ENCODE measurements at places on chromosomes 12 and 14. TPM values are rescaled to one million over a fixed set of nuclear protein-coding genes. Genes with fewer than 3 reads are reported as not detected.

The LYZ gene
- total RNA-seq: 16.9 TPM

The BBOF1 gene
- 0.91 TPM for total RNA-seq

The FOXG1 gene
- total RNA-seq: not detected

The TXNDC16 gene
- total RNA-seq: 6.6 TPM

The PGF gene
- total RNA-seq: 8.9 TPM

The NEDD8 gene
- total RNA-seq: 210 TPM

The ASIC1 gene
- 17.8 TPM for total RNA-seq

The TUNAR gene
- not detected for total RNA-seq

The BRI3BP gene
- 19.6 TPM for total RNA-seq

The MYH6 gene
- not detected for total RNA-seq

The PSME2 gene
- total RNA-seq: 142 TPM

DNA sequence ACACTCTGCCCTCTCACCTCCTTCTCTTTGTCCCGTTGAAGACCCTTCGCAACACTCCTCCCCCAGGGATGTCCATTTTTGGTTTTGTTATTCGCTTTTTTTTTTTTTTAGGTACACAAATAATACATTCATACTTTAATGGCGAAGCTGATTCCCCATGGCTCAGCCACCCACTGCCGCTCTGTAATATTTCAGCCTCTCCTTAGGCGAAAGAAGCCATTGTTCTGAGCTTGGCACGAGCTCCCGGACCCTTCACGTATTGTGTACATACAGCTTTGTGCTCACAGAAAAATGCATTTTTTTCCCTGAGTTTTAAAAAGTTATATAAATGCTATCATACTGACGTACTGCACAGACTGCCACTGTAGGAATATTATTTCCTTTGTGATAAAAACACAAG is 115.0 kb downstream of the TMEM132C start:
- H3K4me3 ChIP-seq: no peak overlapping the region
- H3K36me3 ChIP-seq: no peaks in the 10 kb centered on the region
- H3K27ac ChIP-seq: no peak overlapping the region
- no peaks in the 10 kb centered on the region for H3K27me3 ChIP-seq
- no peak for DNase-seq
- no peaks in the 10 kb centered on the region for H3K4me1 ChIP-seq

DNA sequence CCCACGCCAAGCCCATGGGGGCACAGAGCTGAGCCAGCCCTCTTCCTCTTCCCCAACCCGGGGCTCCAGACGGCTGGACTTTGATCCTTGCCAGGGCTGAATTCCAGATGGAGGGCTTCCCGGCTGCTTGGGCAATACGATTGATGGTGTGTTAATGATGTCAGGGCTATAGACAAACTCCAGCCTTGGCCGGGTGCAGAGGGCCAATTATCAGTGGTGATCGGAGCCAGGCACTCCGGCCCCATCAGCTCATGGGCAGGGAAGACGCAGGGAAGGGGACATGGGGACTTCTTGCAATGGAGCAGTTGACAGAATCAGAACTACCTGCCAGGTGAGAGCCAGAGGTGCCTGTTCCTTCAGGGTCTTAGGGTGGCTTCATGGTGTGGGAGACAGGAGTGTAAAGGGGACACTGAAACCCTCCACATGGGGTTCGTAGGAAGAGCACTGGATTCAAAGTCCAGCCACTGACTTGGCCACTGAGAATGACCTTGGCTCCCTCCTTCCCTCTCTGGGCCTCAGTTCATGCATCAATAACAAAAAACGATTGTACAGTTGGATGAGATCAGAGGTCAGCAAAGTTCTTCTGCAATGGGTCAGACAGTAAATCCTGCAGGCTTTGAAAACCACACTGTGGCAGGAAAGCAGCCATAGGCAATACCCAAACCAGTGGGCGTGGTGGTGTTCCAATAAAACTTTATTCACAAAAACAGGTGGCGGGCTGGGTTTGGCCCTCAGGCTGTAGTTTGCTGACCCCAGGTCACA is 333.7 kb downstream of the MED13L start:
- no peak overlapping the region for H3K27ac ChIP-seq
- H3K27me3 ChIP-seq: no peaks in the 10 kb centered on the region
- no peak overlapping the region for H3K4me3 ChIP-seq
- DNase-seq: no peak
- H3K4me1 ChIP-seq: no peaks in the 10 kb centered on the region

- H3K4me3 ChIP-seq: no peak overlapping the region
- no peaks in the 10 kb centered on the region for H3K4me1 ChIP-seq
- H3K27me3 ChIP-seq: no peaks in the 10 kb centered on the region
- no peaks in the 10 kb centered on the region for H3K36me3 ChIP-seq
- DNase-seq: no peak
Measured at GRCh38 chr14:66445936-66446335, 40.2 kb upstream of the CCDC196 start.

- no peak overlapping the region for H3K27ac ChIP-seq
- no peaks in the 10 kb centered on the region for H3K27me3 ChIP-seq
- no peak for DNase-seq
Measured at GRCh38 chr14:72565149-72565559, 328.7 kb downstream of the DPF3 start.

- no peak overlapping the region for H3K27ac ChIP-seq
- no peaks in the 10 kb centered on the region for H3K4me1 ChIP-seq
- no peaks in the 10 kb centered on the region for H3K36me3 ChIP-seq
- no peak for DNase-seq
Measured at GRCh38 chr14:99531251-99532096, 50.3 kb downstream of the CCNK start.

GRCh38 chr14:89095036-89095435 is 270.6 kb downstream of the TTC8 start:
- H3K27me3 ChIP-seq: no peaks in the 10 kb centered on the region
- H3K27ac ChIP-seq: no peak overlapping the region
- H3K4me1 ChIP-seq: no peaks in the 10 kb centered on the region
- no peaks in the 10 kb centered on the region for H3K36me3 ChIP-seq
- no peak for DNase-seq

DNA sequence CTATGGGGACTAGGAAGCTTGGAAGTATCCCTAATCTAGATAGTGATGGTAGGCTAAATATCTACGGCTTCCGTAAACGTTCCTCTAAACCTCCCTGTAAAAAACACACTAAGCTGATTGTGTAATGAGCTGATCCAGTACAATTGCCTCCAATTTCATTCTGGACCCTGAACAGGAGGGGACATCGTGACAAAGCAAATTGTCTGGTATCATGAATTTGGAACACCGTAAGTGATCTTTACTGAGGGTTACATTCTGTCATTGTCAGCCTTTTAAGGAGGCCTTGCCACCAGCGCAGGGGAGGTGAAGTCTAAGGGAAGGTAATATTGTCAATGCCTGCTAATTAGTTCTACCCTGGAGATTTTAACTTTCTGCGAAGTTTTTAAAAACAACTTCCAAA is 487 bp upstream of the MGST1 start:
- H3K27ac ChIP-seq: peak overlapping the region; percentile 98
- H3K4me1 ChIP-seq: peaks cover 29% of the 10 kb centered on the region
- no peaks in the 10 kb centered on the region for H3K36me3 ChIP-seq
- H3K4me3 ChIP-seq: peak overlapping the region; percentile 60
- peak; percentile 9 for DNase-seq

GRCh38 chr14:92316937-92317336 is 6.0 kb upstream of the SLC24A4 start:
- H3K4me3 ChIP-seq: no peak overlapping the region
- no peaks in the 10 kb centered on the region for H3K27me3 ChIP-seq
- peak; percentile 3 for DNase-seq
- no peak overlapping the region for H3K27ac ChIP-seq
- H3K36me3 ChIP-seq: no peaks in the 10 kb centered on the region

DNA sequence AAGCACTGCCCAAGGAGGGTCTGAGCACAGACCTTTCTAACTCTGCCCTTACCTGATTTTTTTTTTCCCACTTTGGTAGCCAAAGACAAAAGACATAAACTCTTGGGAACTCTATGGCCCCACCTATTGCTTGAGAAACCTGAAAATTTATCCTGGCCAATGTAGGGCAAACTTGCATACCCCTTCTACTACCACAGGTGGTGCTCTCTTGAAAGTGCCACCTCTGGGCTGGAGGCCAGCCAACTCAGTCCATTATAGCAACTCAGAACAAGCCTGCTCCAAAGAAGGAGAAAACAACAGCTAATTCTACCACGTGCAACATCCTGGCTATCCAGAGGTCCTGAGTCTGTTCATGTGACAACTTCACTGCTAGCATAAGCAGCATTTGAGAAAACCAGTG is 55.7 kb upstream of the ABCD2 start:
- no peak for DNase-seq
- H3K4me1 ChIP-seq: no peaks in the 10 kb centered on the region
- H3K27ac ChIP-seq: no peak overlapping the region
- H3K27me3 ChIP-seq: no peaks in the 10 kb centered on the region
- H3K4me3 ChIP-seq: no peak overlapping the region

DNA sequence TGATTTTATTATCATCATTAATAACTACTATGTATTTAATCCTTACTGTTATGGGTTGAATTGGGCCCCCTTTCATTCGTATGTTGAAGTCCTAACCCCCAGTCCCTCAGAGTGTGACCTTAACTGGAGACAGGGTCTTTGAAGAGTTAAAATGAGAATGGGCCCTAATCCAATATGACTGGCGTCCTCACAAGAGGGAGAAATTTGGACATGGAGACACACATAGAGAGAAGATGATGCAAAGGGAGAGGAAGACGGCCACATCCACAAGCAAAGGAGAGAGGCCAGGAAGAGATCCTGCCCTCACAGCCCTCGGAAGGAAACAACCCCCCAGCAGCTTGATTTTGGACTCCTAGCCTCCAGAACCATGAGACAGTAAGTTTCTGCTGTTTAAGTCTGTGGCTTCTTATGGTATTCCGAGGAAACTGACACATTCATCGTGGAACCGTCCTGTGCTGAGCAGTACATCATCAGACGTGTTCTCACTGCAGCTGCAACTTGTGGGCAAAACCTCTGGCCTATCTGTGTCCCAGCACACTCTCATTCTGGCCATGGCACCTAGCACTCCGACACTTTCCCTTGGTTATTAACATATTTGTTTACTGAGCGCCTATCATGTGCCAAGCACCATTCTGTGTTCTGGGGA is 127.6 kb downstream of the SLC38A6 start:
- no peak for DNase-seq
- H3K36me3 ChIP-seq: no peaks in the 10 kb centered on the region
- no peak overlapping the region for H3K4me3 ChIP-seq
- peaks cover 7% of the 10 kb centered on the region for H3K4me1 ChIP-seq

- no peaks in the 10 kb centered on the region for H3K4me1 ChIP-seq
- no peak overlapping the region for H3K27ac ChIP-seq
- H3K4me3 ChIP-seq: no peak overlapping the region
- H3K36me3 ChIP-seq: no peaks in the 10 kb centered on the region
Measured at GRCh38 chr14:44341116-44341515, 166.0 kb downstream of the FSCB start.

DNA sequence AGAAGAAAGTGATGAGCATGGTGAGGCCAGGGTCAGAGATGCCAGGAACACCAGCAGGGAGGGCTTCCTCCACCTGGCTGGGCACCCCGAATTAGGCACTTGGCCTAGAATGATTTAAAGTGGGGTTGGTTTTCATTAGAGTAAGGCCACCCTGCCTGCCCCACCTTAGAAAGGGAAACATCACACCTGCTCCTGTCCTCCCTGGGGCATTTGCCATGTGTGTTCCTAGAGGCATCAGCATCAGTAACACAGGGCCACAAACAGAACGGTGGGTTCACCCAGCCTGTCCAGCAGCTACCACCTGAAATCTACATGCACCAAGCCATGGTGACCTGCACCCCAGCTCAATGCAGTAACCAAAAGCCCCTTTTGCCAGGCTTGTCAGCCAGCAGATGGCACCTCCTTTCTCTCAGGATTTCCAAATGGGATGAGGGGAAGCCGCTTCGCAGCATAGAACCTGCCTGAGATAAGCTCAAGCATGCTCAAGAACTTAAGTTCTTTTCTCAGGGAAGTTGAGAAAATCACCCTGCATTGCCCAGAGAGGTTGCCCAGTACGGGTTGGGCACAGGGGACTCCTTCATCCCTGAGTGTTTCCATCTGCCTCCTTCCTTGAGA is 338.8 kb downstream of the DPF3 start:
- H3K27me3 ChIP-seq: no peaks in the 10 kb centered on the region
- H3K4me3 ChIP-seq: no peak overlapping the region
- no peaks in the 10 kb centered on the region for H3K36me3 ChIP-seq
- no peaks in the 10 kb centered on the region for H3K4me1 ChIP-seq
- no peak overlapping the region for H3K27ac ChIP-seq

GRCh38 chr14:58863661-58864345 is 226.0 kb downstream of the DACT1 start:
- H3K4me3 ChIP-seq: no peak overlapping the region
- no peak overlapping the region for H3K27ac ChIP-seq
- H3K36me3 ChIP-seq: no peaks in the 10 kb centered on the region

DNA sequence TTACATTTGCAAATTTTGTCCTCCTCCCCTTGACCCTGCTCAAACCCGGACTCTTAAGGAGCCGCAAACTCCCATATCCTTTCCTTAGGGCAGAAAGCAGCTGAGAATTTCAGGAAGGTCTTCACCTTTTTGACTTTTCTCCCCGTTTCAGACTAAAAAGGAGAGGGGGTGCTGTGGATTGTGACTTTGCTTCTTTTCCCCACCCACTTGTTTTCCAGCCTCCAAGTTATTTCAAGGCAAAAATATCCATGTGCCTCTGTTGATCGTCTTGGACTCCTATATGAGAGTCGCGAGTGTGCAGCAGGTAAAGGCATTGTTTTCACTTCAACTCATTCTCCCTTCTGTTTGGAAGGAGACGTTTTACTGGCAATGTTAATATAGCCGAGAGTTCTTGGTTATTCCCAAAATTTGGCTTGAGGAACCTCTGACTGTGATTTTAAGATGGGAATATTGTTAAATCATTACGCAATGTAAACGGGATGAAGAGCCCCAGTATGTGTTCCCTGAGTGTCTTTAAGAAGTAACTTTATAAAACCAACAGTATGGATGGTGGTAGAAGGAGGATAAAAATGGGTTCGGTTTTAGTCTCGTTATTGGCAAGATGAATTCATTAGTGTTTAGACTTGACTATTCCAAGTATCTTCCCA is 663 bp downstream of the LRRK2 start:
- DNase-seq: no peak
- no peaks in the 10 kb centered on the region for H3K4me1 ChIP-seq
- H3K4me3 ChIP-seq: peak overlapping the region; percentile 46
- peaks cover 5% of the 10 kb centered on the region for H3K27me3 ChIP-seq

DNA sequence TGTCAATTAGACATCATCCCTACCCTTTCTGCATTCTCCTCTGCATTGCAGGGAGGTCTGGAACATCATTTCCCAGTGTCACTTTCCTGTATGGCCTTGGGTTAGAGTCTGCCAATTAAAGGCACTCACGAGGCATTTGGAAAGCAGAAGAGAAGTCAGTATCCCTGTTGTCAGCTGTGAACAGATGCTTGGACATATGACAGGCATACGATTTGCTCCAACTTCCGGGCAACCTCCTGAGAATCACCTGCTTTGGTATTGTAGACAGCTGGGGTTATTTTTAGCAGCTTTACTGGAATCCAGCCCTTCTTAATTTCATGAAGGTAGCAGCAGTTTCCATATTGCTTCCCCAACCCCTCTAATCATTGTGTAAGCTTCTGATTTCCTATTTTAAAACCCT is 88.7 kb upstream of the DHRS4 start:
- H3K27me3 ChIP-seq: no peaks in the 10 kb centered on the region
- H3K4me1 ChIP-seq: no peaks in the 10 kb centered on the region
- DNase-seq: no peak
